ENCODE measurements at places on chromosomes 11 and 22. TPM values are rescaled to one million over a fixed set of nuclear protein-coding genes. Genes with fewer than 3 reads are reported as not detected.

The SCGB1A1 gene
- not detected for polyA plus RNA-seq

DNA sequence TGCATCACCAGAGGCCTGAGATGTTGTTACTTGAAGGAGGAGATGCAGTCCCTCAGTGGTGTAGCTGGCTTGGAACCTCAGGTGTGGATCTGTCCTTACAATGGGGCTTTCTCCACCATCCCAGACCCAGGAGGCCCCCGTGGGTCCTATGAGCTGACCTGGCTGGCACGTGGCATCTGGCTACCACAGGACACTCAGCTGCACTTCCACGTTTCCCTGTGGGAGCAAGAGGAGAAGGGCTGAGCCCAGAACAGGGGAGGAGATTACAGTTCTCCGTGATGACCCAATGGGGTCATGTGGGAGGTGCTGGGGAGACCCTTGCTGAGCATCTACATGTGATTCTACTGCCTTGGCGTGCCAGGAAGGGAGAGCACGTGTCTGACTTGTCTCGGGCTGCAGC lies 1448.4 kb downstream of the TBC1D22A start:
- DNase-seq: no peak

DNA sequence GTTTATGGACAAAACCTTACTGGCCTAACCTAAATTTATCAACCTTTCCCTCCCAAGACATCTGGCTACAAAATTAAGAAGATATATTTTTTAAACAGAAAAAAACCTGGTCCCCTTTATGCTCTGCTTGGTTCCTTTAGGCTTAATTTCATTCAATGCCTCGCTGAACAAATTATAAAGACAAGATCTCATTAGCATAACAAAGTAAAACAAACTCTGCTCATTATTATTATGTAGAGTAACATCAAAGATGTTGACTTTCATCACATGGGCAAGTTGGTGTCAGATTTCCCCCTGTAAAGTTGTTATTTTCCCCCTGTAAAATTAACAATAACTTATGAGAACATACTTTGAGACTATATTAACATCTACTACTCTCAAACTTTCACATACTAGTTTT lies 11.0 kb downstream of the RRAS2 start:
- no peak for DNase-seq

GRCh38 chr11:46659908-46660307 lies 40.5 kb downstream of the ARHGAP1 start:
- DNase-seq: no peak

GRCh38 chr11:31943056-31943780 lies 132.1 kb upstream of the PAX6 start:
- DNase-seq: no peak

DNA sequence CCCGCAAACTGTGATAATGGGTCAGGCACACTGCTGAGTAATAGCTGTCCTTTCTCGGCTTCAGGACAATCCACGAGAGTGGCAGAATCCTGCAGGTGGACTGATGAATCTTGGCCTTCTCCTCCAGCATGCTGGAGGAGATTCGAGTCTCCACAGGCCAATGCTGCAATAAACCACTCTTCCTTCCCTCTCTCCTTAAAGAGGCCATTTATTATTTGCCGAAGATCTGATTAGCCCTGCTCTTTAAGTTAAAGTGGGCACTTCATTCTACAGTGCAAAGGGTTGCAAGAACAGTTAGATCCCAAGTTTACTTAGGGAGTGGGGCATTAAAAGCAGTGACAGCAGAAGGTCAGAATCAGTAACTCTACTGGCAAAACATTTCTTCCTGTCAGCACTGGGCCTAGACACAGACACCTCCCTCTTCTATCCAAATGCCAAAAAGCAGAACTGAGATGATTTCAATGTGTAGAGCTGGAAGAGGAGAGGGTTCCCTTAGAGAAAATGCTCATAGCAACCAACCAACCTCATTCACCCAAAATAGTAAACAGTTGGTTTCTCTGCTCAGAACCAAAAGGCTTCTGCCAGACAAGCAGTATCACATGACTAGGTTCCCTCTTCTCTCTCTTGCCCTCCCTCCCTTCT lies 121.7 kb downstream of the SGSM3 start:
- no peak for DNase-seq

DNA sequence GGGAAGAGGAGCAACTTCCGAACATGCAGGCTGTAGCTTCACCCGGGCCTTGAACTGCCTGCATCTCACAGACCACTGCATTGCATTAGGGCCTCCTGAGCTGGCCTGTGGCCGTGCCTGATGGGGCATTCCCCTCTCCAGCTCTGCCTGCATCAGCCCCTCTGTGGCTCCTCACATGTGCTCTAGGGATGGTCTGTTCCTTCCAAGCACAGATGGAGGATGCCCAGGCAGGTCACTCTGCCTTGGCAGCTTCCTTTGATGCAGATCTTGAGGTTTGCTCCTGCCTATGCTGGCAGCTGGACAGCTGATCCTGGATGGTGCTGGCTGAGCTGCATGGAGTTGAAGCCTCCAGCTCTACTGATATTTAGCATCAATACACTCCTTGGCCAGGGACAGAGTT lies 28.5 kb downstream of the AMPD3 start:
- no peak for DNase-seq

DNA sequence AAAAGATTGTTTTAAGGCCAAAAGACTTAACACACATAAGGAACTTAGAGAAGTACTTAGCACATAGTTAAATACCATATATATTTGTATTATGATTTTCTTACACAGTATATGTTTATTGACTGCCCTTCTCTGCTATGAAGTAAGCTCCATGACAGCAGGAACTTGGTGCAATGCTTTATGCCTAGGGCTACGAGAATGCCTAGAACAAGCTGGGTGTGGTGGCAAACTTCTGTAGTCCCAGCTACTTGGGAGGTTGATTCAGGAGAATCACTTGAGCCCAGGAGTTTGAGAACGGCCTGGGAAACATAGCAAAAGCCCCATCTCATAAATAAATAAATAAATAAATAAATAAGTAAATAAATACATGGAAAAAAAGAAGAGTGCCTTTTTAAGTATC lies 1.9 kb downstream of the SLC5A12 start:
- no peak for DNase-seq

- DNase-seq: no peak
Measured at GRCh38 chr11:130674686-130675308, 226.4 kb downstream of the ADAMTS15 start.

DNA sequence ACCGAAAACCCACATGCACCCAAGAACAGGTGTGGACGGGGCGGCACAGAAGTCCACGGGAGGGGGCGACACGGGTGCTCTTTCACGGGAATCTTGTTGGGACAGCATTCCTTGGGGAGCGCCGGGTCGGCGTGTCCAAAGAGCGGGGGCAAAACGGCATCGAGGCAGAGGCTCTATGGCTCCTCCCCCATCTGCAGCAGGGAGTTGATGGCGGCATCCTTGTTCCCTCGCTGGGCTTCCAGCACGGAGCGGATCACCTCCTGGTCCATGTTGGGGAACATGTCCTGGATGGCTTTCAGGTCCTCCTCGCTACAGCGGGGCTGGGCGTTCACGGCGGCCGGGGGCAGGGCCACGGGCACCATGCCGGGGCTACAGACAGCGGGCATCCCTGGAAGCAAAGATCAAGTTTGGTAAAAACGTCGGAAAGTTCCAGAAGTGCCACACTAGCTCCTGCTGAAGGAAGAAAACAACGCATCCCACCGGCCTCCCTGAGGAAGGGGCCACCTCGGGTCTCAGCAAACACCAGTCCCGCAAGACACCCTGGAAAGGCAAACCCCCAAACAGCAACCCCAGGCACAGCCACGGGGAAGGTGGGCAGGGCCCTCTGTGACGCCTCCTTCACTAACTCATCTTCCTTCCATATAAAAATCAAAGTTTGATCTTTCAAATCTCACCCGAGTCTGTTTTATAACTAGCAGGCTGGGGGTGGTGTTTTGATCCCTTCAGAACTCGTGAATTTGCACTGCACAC lies 32.4 kb downstream of the TOLLIP start:
- no peak for DNase-seq

DNA sequence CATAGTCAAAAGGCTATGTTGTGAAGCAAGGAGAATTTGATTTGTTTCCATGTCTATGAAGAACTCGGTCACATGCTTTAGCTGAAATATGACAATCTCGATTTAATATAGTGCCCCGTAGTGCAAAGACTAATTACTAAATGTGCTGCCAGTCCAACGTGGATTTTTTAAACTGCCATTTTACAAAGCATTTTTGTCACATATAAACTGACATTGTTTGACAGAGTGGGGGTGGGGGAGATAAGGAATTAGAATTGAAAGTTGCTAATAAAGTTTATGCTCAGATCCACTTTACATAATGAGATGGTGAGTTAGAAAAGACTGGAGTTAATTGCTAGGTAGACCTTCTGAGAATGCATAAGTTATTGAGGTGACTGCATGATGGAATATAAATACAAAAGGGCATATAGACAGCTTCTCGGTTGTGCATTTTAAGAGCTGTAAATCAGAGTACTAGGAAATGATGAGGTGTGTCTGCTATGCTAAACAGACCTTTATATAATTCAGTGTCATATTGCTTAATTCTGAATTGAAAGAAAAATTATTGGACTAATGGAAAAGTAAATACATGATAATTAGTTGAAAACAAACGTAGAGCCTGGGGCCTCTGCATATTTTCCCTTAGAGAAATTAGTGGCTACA lies 158.9 kb upstream of the MTNR1B start:
- no peak for DNase-seq

DNA sequence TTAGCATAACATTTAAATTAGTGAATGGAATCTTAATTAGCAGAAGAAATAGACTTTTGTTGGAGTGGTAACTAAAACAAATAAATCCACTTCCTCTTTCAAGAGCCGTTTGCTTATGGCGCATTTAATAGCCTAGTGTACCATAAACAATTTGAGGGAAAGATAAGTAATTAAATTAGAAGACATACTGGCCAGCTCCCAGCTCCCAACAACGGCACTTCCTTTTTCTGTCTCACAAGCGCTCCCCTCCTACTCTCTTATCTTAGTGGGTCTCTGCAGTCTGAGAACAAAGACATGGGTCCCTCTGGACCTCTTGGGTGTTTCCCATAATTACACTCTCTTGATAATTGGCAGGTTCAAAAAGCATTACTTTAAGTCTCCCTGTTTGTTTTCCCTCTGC lies 146.0 kb downstream of the OPCML start:
- DNase-seq: no peak
